ENCODE measurements at places on chromosomes 7 and 10. TPM values are rescaled to one million over a fixed set of nuclear protein-coding genes. Genes with fewer than 3 reads are reported as not detected.

GRCh38 chr10:7209458-7209857, 201.4 kb downstream of the SFMBT2 start:
- DNase-seq: no peak

DNA sequence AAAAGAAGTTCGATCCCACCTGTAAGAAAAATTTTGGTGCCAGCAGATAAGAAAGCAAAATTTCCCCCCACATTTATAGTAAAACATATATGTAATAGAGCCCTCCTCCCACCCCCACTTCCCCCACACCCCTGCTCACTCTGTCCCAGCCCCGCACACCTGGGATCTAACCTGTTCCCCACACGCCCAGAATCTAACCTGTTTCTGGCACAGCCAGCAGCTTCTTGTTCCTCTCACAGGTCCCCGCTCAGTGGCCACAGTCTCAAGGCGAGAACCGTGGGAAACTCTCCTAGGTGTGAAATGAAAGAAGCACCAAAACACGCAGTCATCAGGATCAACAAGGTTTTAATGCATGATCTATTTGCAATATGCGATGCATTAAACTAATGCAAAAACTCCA, 32.8 kb downstream of the LYZL1 start:
- DNase-seq: no peak

DNA sequence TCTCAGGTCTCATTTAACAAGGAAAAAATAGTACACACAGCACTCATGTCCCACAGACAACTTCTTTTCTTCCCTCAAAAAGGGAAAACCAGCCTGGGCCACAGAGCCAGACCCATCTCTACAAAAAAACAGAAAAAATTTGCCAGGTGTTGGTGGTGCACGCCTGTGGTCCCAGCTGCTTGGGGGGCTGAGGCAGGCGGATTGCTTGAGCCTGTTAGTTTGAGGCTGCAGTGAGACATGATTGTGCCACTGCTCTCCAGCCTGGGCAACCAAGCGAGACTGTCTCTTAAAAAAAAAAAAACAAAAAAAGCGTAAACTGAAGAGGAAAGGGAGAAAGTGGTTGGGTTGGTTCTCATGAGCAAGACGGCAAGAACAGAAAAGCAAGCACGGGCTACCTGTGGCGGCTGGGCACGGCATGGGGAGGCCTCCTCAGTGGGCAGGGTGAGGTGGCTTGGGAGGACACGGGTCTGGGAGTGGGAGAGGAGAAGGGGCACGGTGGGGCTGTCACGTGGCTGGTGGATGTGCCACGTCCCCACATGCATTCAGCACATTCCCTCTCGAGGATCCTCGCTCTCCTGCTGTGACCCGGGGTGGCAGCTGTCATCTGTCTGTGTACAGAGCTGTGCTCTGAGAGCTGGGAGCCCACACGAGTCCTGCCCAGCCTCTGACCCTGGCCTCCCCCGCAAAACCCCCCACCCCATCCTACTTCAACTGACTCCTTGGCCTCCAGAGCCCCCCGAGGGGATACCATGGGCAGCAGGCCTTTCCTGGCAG, 219.7 kb downstream of the MLLT10 start:
- DNase-seq: no peak

EGFR gene
- 72.6 TPM for total RNA-seq

DNA sequence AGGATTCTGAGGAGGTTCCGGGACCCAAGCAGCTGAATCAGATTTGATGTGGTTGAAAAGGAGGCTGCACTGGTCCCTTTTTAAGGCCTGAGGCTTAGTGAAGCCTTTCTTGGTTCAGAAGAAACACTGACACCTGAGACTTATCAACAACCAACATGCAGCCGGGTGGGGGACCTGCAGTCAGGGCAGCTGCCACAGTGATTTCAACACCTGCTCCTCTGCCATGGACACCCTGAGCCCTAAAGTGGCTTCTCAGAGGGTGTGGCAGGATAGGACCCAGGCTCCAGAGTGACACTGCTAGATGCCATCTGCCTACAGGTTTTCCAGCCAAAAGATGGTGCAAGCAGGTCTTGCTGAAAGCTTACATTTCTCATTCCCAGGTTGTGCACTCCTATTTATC, 99.3 kb downstream of the COL13A1 start:
- DNase-seq: no peak

DNA sequence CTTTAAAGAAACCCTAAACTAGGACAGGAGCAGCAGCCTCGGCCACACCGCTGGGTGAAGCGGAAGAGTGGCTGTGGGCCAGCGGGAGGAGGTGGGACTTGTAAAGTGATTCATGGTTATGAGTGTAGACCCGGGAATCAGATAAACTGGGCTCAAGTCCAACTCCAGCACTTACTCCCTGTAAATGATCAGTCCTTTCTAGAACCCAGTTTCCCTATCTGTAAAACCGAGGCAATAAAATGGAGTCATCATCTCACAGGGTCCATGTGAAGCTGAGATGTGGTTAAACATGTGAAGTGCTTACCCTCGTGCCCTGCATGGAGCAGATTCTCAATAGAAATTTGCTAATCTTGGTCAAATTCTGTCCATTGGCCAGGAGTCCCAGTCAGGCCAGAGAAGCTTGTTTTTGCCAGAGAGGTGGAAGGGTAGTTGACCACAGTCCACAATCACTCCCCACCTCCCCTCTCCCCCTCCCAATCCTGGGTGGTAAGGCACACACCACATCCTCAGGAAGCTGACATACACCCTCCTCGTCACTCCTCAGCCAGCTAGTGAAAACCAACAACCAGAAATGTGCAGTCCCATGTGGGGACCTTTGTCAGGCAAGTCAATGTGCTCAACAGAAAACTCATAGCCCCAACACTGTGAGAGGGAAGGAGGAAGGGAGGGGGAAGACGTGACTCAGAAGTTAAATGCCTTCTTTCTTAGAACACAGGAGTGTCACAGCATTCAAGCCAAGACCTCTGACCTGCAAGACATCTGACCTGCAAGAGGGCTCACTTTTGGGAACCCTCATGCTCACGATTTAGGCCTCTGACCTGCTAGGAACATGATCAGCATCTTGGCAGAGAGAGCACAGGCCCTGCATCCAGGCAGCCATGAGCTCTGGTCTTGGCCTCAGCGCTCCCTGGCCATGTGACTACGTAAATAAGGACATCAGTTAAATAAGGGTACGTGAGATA, 145.1 kb downstream of the PLXNA4 start:
- no peak for DNase-seq

GRCh38 chr10:101330631-101331225, 23.2 kb upstream of the BTRC start:
- DNase-seq: no peak

ZNF282 gene
- total RNA-seq: 18.1 TPM

DNA sequence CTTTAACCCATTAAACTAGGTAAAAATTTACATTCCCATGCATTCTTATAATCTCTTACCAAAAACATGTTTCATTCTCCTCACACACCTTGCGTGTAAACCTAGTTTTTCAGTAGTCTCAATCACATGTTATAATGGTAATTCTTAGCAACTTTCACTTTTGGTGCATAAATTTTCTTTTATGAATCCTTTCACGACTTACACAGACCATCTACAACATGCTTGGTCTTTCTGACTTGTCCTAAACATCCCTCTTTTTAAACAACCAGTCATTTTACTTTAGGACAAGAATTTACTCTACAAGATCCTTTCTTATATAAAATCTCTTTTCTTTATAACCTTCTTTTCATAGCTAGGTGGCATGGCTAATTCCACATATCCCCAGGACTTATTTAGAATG, 25.8 kb downstream of the FBXL13 start:
- no peak for DNase-seq

DNA sequence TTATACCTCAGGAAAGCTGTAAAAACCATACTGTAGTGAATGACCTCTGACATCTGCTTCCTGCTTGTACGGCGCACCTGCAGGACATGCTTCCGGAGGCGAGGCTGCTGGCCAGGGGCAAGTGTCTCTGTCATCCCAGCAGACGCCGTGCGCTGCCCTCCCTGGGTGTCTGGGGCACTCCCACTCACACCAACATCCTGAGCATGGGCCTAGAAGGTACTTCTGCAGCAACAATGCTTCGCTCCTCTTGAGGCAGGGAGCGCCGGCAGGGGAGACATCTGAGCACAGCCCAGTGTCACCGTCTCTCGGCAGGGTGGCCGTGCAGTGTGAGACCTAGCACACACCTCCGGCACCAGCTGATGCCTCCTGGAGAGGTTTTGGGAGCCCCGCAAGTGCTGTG, 269.2 kb downstream of the MAD1L1 start:
- DNase-seq: no peak

DNA sequence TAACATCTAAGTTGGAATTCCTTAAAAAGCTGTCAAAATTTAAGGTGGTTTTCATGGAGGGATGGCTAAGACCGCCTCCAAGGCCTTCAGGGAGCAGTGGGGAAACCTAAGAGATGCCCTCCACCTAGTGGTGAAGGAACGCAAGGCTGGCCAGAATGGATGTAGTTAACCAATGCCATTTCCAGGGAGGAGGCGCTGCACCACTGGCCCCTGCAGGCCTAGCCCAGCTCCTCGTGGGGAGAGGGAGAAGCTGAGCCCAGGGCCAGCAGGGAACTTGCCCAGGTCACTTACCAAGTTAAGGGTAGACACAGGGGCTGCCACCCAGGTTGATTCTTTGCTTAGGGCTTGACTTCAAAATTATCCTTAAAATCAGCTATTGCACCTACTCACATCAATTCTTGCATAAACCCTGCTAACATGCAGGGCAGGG, 32.0 kb downstream of the FIGNL1 start:
- DNase-seq: peak; percentile 12

- no peak for DNase-seq
Measured at GRCh38 chr10:110701617-110701971, 57.5 kb downstream of the RBM20 start.

- DNase-seq: no peak
Measured at GRCh38 chr10:25026463-25026862, 10.1 kb downstream of the THNSL1 start.

DNA sequence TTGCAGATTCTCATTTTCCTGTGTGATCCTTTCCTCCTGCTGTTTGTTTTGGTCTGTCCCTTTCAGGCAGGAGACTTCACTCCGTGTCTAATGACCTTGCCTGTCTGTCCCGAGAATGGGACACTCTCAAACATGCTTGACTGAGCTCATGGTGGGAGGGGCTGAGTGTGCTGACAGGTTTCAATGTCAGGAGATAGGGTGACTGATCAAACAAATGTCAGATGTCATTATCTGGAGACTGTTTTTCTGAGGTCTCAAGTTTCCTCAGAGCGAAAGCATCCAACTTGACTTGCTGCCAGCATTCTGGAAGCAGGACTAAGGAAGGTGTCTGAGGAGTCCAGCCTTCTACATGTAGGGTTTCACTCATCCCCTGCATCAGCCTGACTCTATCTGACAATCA, 228.8 kb upstream of the KIAA1217 start:
- no peak for DNase-seq

SDK1 gene
- 9.3 TPM for total RNA-seq

DNA sequence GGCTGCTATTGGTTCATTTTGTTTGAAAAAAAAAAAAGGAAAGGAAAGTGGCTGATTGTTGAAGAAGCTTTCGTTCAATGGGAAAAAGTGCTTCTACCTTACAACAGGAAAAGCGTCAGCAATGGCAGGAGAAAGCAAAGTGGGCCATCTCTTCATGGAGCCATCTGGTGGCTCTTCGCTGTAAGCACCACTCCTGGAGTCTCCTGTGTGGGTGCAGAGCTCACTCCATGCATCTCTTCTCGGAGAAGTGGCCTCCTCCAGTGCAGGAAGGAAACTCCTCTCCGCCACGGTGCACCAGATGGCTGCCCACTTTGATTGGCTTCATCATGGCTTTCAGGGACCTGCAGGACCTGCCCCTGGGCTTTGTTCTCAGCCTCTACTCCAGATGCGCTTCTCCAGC, 250.9 kb downstream of the PTEN start:
- DNase-seq: no peak

ZNF503 gene
- 9.7 TPM for total RNA-seq

DNA sequence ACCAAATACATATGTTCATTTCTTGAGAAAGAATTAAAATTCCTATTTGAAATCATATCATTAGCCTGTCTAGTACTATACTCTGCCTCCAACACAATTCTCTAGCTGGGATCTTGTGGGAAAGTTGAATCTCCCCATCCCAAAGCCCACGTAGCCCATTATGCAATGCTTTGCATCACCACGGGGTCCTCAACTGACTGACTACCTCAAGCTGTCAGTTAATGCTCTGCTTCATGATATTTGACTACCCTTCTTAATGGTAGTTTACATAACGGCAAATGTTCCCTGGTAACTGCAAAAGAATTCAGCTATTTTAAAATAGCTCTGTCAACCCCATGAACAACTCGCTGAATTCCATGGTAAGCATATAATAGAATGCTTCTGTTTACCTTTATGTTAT, 23.3 kb upstream of the PALS2 start:
- no peak for DNase-seq

- no peak for DNase-seq
Measured at GRCh38 chr10:92846-93245, 42.4 kb upstream of the ZMYND11 start.

GRCh38 chr10:74507951-74508350, 318.4 kb upstream of the KAT6B start:
- DNase-seq: no peak

ATOH7 gene
- not detected for total RNA-seq

SPAM1 gene
- total RNA-seq: not detected
